ENCODE measurements at places on chromosomes 5 and 9.

- no peak for DNase-seq
These were observed 97.3 kb downstream of the SIL1 start for GRCh38 chr5:139100825-139101224.

DNA sequence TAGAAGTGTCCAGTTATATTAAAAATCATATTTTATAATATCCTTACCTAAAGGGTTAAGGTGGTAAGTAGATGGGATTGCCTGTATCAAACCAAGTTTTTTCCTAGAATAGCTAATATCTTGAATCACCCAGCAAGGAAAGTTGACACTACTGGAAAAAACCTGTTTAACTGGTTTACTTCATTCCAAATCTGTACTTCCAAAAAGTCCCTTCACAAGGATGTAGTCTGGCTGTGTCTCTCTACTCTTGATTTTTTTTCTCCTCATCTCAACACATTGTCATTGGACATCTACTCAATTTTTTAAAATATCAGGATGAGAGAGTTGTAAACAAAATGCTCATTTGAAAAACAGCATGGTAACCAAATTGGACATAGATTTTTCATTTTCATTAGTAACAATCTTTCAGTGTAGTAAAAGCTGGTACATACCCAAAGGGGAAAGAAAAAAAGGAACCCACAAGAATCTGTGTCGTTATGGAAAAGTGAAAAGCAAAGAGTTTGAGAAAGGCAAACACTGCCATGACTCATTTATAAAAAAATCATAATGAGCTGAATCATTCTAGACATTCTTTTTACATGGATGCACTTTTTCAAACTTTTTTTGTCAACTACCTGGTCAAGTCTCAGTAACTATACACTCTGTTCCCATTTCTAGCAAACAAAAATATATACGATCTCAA is 173.5 kb downstream of the GLIS3 start:
- no peak for DNase-seq

DNA sequence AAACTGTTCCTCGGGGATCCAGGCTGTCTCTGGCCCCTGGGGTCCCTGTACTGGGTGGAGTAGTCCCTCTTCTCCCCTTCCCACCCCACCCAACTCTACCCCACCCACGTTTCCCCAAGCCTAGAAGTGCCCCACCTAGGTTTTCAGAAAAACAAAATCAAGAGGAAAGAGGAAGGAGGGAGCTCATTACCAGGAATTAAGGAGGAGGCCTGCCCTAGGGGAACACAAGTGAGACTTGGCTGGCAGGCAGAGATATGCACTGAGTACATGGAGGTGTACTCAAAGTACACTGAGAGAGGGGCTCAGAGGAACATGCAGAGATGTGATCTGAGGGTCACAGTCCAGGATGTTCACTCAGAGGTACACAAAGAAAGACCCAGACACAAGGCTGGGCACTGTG is 10.2 kb downstream of the AQP3 start:
- DNase-seq = no peak

DNA sequence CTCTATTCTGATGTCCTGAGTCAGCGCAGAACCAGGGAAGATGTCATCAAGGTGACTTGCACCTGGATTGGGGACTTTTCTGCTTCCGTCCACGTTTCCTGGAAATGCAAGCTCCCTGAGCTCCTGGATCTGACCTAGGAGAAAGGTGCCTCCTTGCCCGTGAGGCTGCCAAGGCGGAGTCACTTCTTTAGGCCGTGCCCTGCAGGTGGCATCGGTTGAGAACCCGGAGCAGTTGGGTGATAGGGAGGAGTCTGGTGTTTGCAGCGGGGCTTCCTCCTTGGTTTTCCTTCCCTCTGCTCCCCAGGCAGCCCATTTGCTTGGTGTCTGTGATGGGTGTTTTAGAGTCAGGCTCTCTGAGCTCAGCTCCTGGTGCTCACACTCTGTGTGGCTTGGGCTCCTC is 15.2 kb downstream of the NANS start:
- no peak for DNase-seq

DNA sequence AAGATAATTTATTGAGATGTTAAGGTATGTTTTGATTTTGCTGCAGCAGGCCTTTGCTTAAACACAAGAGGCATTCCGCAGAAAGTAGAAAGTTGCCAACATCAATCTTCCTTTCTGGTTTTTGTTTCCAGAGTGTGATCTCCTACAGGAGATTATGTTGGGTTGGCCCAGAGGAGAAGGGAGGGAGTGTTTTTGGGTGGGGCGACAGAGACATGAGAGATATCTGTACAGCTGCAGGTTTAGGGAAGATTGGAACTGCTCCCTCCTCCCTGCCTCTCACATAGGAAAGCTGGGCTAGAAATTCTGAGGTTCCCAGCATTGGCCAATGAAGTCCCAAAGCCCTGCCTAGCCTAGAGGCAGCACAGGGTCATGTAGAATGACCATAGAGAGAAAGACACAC is 211.0 kb downstream of the CEMIP2 start:
- no peak for DNase-seq

DNA sequence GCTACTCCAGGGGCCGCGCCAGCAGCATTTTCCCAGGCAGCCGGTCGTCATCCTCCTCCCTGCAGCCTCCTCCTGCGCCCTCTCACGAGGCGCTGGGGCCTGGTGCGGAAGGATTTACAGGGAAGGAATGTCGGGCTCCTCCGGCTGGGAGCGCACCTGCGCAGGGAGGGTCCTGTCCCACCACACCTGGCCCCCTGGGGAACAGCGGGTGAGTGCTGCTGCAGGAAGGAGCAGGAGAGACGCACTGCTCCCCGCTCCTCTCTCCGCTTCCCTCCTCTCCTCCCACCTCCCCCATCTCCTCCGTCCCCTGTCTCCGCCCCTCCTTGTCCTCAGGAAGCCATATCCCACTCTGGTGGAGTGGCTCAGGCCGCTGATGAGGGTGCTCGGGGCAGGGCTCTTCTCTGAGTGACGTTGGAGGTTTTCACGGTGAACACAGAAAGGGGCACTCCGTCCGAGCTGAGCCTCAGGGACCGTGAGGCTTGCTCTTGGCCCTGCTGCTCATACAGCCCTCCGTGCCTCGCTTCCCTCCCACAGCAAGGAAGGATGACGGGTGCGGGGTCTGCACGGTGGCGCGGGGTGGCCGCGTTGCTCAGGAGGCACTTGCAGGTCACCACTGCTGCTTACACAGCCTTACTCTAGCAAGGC is 31.3 kb downstream of the IRX4 start:
- DNase-seq = no peak

DNA sequence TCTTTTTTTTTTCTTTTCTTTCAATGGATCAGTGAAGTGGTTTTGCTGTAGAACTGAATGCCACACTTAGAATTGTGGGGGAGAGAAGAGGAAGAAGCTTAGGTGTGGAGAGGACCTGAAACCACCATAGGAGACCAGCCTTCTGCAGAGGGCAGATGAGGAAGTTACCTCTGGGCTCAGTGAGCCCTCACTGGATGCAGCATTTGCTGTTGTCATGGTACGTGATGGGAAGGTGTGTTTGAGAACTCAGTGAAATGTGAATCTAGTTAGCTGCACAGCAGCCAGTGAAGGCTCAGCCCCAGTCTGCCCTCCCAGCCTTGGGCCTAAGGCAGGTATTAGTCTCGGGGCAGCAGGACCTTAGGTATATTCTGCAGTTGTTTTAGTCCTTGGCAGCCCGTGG is 17.5 kb downstream of the CYFIP2 start:
- DNase-seq = no peak

- no peak for DNase-seq
These were observed 16.2 kb downstream of the PHF2 start for GRCh38 chr9:93592643-93593021.

Measured in NCI-H1930 (cell line).